Activated T-helper 1 cell treated with anti-CD3 and anti-CD28 coated beads, Interleukin-12 subunit alpha, Interleukin-12 subunit beta, Interleukin-2, Interleukin-4 antibody, amounts not matched to agents 30 ng/mL and 10 ng/mL and 1 ng/mL, durations not matched to agents 14 hours and 24 hours and 36 hours (primary cell): ENCODE measurements at places on chromosomes 16 and 17. TPM values are rescaled to one million over a fixed set of nuclear protein-coding genes. Genes with fewer than 3 reads are reported as not detected.
A peak's percentile ranks its signal among the peaks of the same experiment; 100 is the strongest.

DNA sequence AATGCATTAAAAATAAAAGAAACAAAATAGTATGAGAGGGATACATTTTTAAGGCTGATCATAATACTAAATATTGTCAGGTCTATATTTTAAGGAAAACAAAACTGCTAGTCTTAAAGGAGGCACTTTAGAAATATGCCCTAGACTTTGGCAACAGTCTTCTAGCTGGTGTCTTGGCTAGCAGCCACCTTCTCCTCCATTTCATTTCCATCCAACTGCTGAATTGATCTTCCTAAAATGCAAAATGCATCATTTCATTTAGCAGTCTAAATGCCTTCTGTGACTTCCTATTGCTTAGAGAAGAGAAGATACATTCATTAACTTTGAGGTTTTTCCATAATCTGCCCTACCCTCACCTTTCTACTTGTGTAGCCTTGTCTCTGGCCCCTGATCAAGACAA, 1404.1 kb downstream of the CDH11 start:
- DNase-seq = no peak
- no peak overlapping the region for H3K4me3 ChIP-seq
- H3K27me3 ChIP-seq = no peaks in the 10 kb centered on the region
- H3K27ac ChIP-seq = no peak overlapping the region

- H3K27me3 ChIP-seq = peaks cover 2% of the 10 kb centered on the region
- no peak for DNase-seq
- H3K27ac ChIP-seq = no peak overlapping the region
- no peak overlapping the region for H3K4me3 ChIP-seq
These were observed 33.2 kb upstream of the USP7 start for GRCh38 chr16:8996891-8997290.

- peak overlapping the region; percentile 39 for H3K4me3 ChIP-seq
- peak; percentile 9 for DNase-seq
- H3K27ac ChIP-seq = peak overlapping the region; percentile 52
- peaks cover 34% of the 10 kb centered on the region for H3K36me3 ChIP-seq
These were observed 23.6 kb downstream of the INTS2 start for GRCh38 chr17:61904094-61904710.

DNA sequence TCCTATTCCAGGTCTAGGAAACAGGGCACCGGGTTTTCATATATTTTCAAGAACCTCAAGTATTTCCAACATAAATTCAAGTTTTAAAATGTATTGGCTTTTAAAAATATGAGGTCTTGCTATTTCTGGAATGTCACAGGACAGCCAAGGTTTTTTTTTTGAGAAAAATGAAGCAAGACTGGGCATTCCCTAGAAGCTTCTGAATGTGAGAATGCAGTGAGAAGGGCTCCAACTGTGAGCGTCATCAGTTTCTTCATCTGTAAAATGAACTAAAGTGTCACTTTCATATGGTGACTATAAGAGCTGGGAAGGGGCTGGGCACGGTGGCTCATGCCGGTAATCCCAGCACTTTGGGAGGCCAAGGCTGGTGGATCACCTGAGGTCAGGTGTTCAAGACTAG, 455.8 kb upstream of the MAF start:
- H3K4me3 ChIP-seq = no peak overlapping the region
- H3K36me3 ChIP-seq = no peaks in the 10 kb centered on the region
- H3K4me1 ChIP-seq = no peaks in the 10 kb centered on the region
- no peak overlapping the region for H3K27ac ChIP-seq
- no peak for DNase-seq

DNA sequence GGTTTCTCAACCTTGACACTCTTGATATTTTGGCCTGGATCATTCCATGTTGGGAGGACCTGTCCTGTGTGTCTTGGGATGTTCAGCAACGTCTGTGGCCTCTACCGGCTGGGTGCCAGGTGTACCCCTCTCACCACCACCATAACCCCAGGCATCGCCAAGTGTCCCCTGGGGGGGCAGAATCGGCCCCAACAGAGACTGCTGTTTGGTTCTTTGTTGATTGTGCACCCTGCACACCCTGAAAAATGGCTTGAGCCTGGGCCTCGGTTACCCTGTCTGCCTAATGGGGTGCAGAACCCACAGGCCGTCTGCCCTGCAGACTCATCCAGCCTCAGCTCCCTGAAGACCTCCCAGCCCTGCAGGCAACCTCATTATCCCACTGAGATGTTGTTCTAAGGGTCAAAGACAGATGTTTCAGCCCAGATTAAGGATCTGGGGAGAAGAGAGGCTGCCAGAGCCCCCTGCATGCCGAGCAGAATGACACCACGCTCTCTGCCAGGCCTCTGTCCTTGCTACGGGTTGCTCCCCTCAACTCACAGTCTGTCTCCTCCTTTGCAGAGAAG, 9.2 kb downstream of the CACNG1 start:
- no peak overlapping the region for H3K4me3 ChIP-seq
- no peaks in the 10 kb centered on the region for H3K4me1 ChIP-seq
- no peak for DNase-seq
- no peak overlapping the region for H3K27ac ChIP-seq
- H3K27me3 ChIP-seq = peaks cover 1% of the 10 kb centered on the region

- H3K4me3 ChIP-seq = no peak overlapping the region
- H3K4me1 ChIP-seq = no peaks in the 10 kb centered on the region
- DNase-seq = no peak
- no peaks in the 10 kb centered on the region for H3K36me3 ChIP-seq
These were observed 329.1 kb downstream of the CDH13 start for GRCh38 chr16:82955741-82956348.

DNA sequence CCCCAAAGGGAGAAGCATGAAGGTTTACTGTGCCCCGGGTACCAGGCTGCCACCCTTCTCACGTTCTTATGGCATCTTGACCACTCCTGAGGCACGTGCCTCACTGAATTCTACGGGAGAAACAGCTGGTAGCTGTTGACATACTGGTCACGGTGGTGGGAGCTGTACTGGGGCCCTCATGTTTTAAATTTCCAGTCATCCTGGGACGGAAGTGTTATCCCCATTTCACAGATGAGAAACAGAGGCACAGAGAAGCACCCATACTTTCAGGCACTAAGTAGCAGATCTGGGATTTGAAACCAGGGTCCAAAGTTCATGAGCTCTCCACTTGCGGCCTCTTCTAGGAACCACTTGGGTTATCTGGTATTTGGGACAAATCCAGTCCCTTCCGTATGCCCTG, 26.3 kb upstream of the DOC2B start:
- no peak overlapping the region for H3K27ac ChIP-seq
- no peaks in the 10 kb centered on the region for H3K36me3 ChIP-seq
- H3K4me1 ChIP-seq = no peaks in the 10 kb centered on the region
- peaks cover 13% of the 10 kb centered on the region for H3K27me3 ChIP-seq
- DNase-seq = no peak

DNA sequence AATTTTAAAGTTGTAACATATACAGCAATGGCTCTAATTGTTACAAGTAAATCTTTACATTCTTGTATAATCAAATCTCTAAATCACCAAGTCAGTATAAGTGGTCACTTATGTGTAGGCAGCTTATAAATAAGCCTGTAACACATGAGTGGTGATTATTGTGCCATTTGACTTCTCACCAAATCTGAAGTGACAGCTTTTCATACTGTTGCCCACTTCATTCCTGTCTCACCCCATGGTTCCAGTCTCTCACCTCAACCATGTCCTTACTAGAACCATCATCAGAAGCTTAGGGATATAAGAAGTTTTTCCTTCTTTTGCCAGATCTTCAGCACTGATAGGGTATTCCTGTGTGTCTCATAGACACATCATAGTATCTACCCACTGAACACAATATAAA, 23.5 kb downstream of the TNRC6A start:
- DNase-seq = no peak
- peaks cover 8% of the 10 kb centered on the region for H3K36me3 ChIP-seq
- peak overlapping the region; percentile 6 for H3K27ac ChIP-seq
- peaks cover 49% of the 10 kb centered on the region for H3K4me1 ChIP-seq
- H3K4me3 ChIP-seq = no peak overlapping the region

- no peak overlapping the region for H3K27ac ChIP-seq
- no peaks in the 10 kb centered on the region for H3K27me3 ChIP-seq
- no peak overlapping the region for H3K4me3 ChIP-seq
- peaks cover 10% of the 10 kb centered on the region for H3K4me1 ChIP-seq
- no peak for DNase-seq
These were observed 6.2 kb downstream of the ACD start for GRCh38 chr16:67653789-67654402.

GRCh38 chr17:31391496-31391949, at the start of gene RAB11FIP4:
Gene RAB11FIP4 (plus strand): TSS chr17:31391675. CDS start chr17:31391853, 178 bp downstream.
- H3K4me1 ChIP-seq = peaks cover 6% of the 10 kb centered on the region
- peaks cover 59% of the 10 kb centered on the region for H3K27me3 ChIP-seq
- no peak for DNase-seq
- H3K27ac ChIP-seq = peak within 1 kb of the TSS; percentile 11
- peak within 1 kb of the TSS; percentile 77 for H3K4me3 ChIP-seq

DNA sequence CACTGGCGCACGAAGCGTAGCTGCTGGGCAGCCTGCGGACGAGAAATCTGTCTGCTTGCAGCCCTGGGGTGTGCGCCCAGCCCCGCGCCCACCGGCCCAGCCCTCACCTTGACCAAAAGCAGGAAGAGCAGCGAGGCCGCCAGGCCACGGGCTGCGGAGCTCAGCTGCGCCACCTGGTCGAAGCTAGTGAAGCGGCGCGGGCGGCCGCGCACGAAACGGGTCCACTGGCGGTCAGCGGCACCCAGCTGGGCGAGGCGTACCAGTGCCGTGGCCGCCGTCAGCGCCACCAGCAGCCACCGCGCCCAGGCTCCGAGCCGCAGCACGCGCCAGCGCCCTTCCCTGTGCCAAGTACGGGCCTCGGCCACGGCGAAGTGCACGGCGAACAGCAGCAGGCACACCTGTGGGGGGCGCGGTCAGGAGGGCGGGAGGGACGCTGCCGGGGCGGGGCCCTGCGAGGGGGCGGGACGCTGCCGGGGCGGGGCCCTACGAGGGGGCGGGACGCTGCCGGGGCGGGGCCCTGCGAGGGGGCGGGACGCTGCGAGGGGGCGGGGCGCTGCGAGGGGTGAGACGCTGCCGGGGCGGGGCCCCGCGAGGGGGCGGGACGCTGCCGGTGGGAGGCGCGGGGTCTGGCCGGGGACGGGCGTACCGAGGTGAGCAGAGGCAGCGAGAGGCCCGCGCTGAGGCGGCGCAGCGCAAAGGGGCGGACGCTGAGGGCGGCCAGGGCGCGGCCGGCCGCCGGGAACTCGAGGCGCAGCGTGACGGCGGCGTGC, 43.2 kb downstream of the TSC2 start:
- H3K27ac ChIP-seq = no peak overlapping the region
- H3K4me1 ChIP-seq = no peaks in the 10 kb centered on the region
- no peak overlapping the region for H3K4me3 ChIP-seq
- H3K36me3 ChIP-seq = peaks cover 6% of the 10 kb centered on the region
- DNase-seq = no peak
- H3K27me3 ChIP-seq = no peaks in the 10 kb centered on the region

Gene DRC3
- not detected in 2 replicates for total RNA-seq

Gene RNF222
- not detected in 2 replicates for total RNA-seq
